ENCODE measurements at places on chromosomes 12 and 14. TPM values are rescaled to one million over a fixed set of nuclear protein-coding genes. Genes with fewer than 3 reads are reported as not detected.
A peak's percentile ranks its signal among the peaks of the same experiment; 100 is the strongest.

DNA sequence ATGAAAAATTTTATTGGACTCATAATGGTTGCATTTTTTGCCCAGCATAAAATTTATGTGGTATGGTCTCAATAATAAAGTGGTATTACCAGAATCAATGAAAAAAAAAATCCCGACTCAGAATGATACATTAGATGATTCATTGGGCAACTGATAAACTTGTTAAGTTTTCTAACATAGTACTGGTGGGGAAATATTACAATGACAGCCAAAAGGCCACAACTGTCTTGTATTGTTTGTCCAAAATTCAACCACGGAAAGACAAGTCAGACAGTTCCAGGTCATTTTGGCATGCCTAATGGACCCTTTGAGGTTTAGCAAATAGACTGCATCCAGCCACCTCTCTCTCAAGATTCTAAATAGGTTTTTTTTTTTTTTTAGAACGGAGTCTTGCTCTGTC is 70.5 kb upstream of the TRIM9 start:
- no peak overlapping the region for H3K4me3 ChIP-seq
- H3K36me3 ChIP-seq, result no peaks in the 10 kb centered on the region
- no peaks in the 10 kb centered on the region for H3K4me1 ChIP-seq
- H3K27me3 ChIP-seq, result no peaks in the 10 kb centered on the region
- no peak overlapping the region for H3K27ac ChIP-seq

DNA sequence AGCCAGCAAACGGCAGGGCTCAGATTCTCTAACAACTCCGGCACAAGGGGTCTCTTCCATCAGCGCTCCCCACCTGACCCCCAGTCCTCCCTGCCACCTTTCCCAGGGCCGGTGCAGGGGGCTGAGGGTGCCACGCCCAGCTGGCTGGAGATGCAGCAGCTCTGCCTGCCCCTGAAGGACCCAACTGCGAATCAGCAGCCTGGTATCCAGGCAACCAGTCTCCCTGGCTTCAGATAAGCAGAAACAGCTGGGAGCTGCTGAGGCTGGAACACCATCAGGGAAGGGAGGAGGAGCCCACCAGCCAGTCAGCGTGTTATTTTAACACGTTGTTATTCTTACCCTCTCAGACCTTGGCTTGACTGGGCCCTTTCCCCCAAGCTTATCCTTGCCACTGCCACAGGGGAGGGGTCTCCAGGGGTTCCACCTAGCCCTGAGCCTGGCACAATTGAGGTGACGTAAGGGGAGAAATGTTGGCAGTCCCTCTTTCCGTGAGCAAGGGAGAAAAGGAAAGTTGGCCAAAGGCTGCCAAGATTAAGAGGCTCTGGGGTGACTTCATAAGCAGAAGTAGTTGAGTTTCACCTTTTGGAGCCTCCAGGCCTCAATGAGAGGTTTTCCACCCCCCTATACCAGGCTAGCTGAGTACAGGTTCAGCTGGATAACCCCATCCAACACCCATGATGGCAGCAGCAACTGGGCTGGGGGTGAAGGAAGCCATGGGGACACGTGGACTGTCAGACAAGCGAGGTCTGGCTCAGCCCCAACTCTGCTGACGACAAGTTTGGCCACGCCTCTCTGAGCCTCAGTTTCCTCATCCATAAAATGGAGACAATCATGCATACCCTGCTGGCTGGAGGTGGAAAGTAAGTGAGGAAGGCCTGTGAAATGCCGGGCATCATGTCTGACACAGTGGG is 91.1 kb downstream of the IRF2BPL start:
- DNase-seq, result no peak
- H3K27me3 ChIP-seq, result no peaks in the 10 kb centered on the region
- no peak overlapping the region for H3K4me3 ChIP-seq

GRCh38 chr14:24674204-24674970 is 40.4 kb upstream of the GZMB start:
- no peaks in the 10 kb centered on the region for H3K4me1 ChIP-seq
- H3K27ac ChIP-seq, result no peak overlapping the region
- no peaks in the 10 kb centered on the region for H3K36me3 ChIP-seq
- H3K4me3 ChIP-seq, result no peak overlapping the region

- no peak overlapping the region for H3K4me3 ChIP-seq
- H3K36me3 ChIP-seq, result no peaks in the 10 kb centered on the region
- H3K27me3 ChIP-seq, result no peaks in the 10 kb centered on the region
These were observed 24.3 kb upstream of the TMEM106C start for GRCh38 chr12:47939009-47939601.

The NPAS3 gene
- total RNA-seq, result not detected

The C14orf180 gene
- total RNA-seq, result not detected

- no peaks in the 10 kb centered on the region for H3K36me3 ChIP-seq
- peaks cover 13% of the 10 kb centered on the region for H3K4me1 ChIP-seq
These were observed 6.0 kb upstream of the HOXC9 start for GRCh38 chr12:53994009-53994263.

- no peaks in the 10 kb centered on the region for H3K27me3 ChIP-seq
- H3K36me3 ChIP-seq, result no peaks in the 10 kb centered on the region
- H3K27ac ChIP-seq, result no peak overlapping the region
- no peak for DNase-seq
- no peak overlapping the region for H3K4me3 ChIP-seq
These were observed 23.8 kb upstream of the MBIP start for GRCh38 chr14:36344211-36344610.

DNA sequence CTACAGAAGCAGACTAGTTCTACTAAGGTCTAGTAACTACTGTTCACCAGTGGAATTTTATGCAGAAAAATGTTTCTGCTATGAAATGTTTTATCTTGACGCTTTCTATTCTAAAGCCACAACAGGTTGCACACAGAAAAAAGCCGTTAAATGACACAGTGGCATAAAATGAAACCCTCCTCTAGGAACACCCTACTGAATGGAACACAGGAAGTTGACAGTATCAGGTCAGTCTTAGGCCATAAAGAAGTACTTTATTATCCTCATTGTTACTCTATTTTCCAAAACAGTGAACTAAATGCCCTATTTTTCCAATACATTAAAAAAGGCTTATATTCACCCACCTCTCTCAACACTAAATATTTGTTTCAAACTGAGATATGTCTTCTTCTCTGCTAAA is 21.9 kb downstream of the EPS8 start:
- H3K4me3 ChIP-seq, result no peak overlapping the region
- no peaks in the 10 kb centered on the region for H3K36me3 ChIP-seq
- no peak overlapping the region for H3K27ac ChIP-seq
- H3K4me1 ChIP-seq, result no peaks in the 10 kb centered on the region
- DNase-seq, result no peak
- no peaks in the 10 kb centered on the region for H3K27me3 ChIP-seq

The SDR9C7 gene
- not detected for total RNA-seq

- H3K27ac ChIP-seq, result no peak overlapping the region
- no peaks in the 10 kb centered on the region for H3K4me1 ChIP-seq
- no peak for DNase-seq
These were observed 41.0 kb downstream of the BDKRB1 start for GRCh38 chr14:96297000-96297399.

DNA sequence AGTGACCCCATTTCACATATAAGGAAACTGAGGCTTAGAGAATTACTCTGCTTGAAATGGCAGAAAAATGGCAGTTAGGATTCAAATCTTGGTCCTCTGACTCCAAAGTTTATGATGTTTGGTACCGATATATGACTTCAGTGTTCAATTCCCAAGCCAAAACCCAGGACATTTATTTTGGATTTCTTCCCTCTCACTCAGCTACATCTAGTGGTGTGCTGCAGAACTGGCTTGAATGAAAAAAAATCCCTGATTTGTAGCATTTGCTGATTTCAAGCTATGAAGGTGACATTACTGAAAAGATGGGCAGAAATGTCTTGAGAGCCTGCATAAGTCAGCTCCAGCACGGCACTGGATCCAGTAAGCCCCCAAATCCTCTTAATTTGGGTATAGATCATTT is 106.4 kb downstream of the EFCAB11 start:
- H3K27ac ChIP-seq, result no peak overlapping the region
- H3K36me3 ChIP-seq, result no peaks in the 10 kb centered on the region
- H3K27me3 ChIP-seq, result no peaks in the 10 kb centered on the region
- H3K4me1 ChIP-seq, result peaks cover 28% of the 10 kb centered on the region
- DNase-seq, result no peak
- H3K4me3 ChIP-seq, result no peak overlapping the region

DNA sequence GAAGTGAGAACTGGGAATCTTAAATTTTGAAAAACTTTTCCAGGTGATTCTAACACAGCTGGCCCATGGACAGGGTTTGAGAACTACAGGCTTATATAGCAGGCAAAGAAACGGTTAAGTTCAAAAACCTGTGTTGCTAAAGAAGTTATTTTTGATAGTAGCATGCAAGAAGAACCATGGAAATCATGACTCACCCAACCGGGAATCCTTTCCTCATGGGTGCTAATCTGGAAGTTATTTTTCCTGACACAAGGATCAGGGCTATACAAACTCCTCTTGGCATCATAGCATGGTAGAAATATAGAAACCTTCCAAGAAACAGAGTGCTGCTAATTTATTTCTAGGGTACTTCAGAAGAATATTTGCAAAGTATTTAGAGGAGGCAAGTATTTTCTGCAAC is 588.7 kb downstream of the CCER1 start:
- H3K27me3 ChIP-seq, result no peaks in the 10 kb centered on the region
- DNase-seq, result no peak
- H3K36me3 ChIP-seq, result no peaks in the 10 kb centered on the region
- no peak overlapping the region for H3K27ac ChIP-seq
- no peak overlapping the region for H3K4me3 ChIP-seq

DNA sequence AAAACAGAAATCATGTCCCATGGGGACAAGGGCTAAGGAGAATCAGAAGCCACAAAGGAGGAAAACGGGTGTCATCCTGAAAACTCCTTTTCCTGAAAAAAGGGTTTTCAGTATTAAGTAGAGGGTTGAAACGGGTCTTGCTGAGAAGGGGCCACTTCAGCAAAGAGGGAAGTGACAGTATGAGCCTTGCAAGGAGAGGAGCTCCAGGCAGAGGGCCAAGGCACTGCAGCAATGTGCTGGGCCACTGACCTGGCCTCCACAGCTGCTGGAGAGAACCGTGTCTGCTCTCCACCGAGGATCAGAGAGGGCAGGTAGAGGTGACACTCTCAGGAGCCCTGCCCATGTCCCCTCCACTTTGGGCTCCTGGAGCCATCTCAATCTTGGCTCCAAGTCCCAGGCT is 103.3 kb downstream of the NCOR2 start:
- H3K27me3 ChIP-seq, result no peaks in the 10 kb centered on the region
- H3K27ac ChIP-seq, result peak overlapping the region; percentile 43
- H3K4me1 ChIP-seq, result no peaks in the 10 kb centered on the region
- H3K4me3 ChIP-seq, result no peak overlapping the region

- no peak for DNase-seq
- H3K36me3 ChIP-seq, result no peaks in the 10 kb centered on the region
- no peak overlapping the region for H3K4me3 ChIP-seq
- H3K27me3 ChIP-seq, result no peaks in the 10 kb centered on the region
These were observed 1731.5 kb upstream of the FLRT2 start for GRCh38 chr14:83798421-83798820.

The FAM186B gene
- 1.4 TPM for total RNA-seq

DNA sequence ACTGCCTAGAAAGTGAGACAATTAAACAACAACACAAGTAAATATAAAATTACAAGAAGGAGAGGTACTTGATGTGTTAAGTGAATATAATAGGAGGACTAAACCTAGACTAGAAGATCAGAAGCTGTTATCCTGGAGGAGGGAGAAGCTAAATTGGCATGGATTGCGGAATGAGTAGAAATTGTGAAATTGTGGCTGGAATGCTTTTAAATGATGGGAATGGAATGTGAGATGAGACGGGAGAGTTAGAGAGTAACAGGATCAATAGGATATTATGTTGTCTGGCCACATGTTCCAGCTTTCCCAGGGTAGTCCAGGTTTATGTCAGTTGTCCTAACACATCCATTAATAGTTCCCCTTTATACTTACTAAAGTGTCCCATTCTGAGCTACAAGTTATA is 44.0 kb upstream of the CPNE8 start:
- no peak for DNase-seq
- no peak overlapping the region for H3K4me3 ChIP-seq
- H3K36me3 ChIP-seq, result no peaks in the 10 kb centered on the region
- H3K27ac ChIP-seq, result no peak overlapping the region

DNA sequence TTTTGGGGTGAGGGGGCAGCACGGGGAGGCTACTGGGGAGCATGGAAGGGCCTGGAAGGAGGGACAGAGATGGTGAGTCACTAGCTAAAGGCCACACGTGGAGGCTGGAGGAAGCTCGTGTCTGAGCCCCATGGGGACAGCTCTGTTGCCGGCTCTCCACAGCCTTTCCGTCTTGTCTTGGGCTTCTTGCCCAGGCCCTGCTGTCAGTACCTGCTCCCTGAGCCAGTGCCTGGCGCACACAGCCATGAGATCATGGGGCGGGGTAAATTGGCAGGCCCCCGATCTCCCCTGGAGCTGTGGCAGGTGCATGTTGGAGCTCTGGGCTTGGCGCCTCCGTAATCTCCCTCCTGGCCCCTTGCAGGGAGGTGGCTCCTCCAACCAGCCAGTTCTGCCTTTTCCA is 16.1 kb upstream of the KRT80 start:
- H3K27ac ChIP-seq, result no peak overlapping the region
- no peaks in the 10 kb centered on the region for H3K36me3 ChIP-seq
- H3K27me3 ChIP-seq, result no peaks in the 10 kb centered on the region
- H3K4me1 ChIP-seq, result peaks cover 7% of the 10 kb centered on the region

The ASB2 gene
- total RNA-seq, result not detected

- H3K27me3 ChIP-seq, result no peaks in the 10 kb centered on the region
- no peak overlapping the region for H3K27ac ChIP-seq
- no peak for DNase-seq
- no peaks in the 10 kb centered on the region for H3K36me3 ChIP-seq
These were observed 38.1 kb downstream of the SMOC1 start for GRCh38 chr14:69917287-69917686.
